ENCODE measurements at places on chromosomes 11 and 22. TPM values are rescaled to one million over a fixed set of nuclear protein-coding genes. Genes with fewer than 3 reads are reported as not detected.
A peak's percentile ranks its signal among the peaks of the same experiment; 100 is the strongest.

The KDM4E gene
- total RNA-seq = not detected

The OR10A2 gene
- not detected for total RNA-seq

The OR8D1 gene
- total RNA-seq = not detected

The TIGD3 gene
- total RNA-seq = 3.2 TPM

The TNNI2 gene
- 8.6 TPM for total RNA-seq

The STK33 gene
- total RNA-seq = 0.51 TPM

The CRYBB2 gene
- total RNA-seq = not detected

The NECTIN1 gene
- total RNA-seq = 60.1 TPM

The SLC22A6 gene
- not detected for total RNA-seq

The GUCY1A2 gene
- not detected for total RNA-seq

The TMEM179B gene
- 68.4 TPM for total RNA-seq

The FAM111B gene
- 55.8 TPM for total RNA-seq

The TMPRSS4 gene
- total RNA-seq = 86.4 TPM

The ANO5 gene
- total RNA-seq = not detected

The TMEM121B gene
- 0.82 TPM for total RNA-seq

The MUC6 gene
- total RNA-seq = not detected

The MMP11 gene
- total RNA-seq = 11.3 TPM

GRCh38 chr11:76654980-76655379 is 15.6 kb downstream of the LRRC32 start:
- DNase-seq = peak; percentile 31

- DNase-seq = no peak
Observed at GRCh38 chr11:128341280-128342248, 245.8 kb downstream of the ETS1 start.

DNA sequence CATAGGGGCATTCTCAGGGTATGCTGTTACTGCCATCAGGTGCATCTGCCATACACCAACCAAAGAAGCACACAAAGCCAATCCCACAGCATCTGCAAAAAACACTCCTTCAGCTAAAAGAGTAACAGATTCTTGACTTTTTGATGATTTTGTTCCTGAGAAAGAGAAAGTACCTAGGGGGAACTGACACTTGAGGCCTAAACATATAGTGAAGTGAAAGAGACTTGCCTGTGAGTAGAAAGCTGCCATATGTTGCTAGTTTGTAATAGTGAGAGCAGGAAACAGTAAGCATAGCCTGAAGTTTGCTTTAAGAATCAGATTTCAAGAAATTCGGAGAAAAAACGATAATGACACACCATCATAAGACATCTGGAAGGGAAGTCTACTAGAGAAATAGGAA is 97.9 kb upstream of the CTSC start:
- DNase-seq = no peak

DNA sequence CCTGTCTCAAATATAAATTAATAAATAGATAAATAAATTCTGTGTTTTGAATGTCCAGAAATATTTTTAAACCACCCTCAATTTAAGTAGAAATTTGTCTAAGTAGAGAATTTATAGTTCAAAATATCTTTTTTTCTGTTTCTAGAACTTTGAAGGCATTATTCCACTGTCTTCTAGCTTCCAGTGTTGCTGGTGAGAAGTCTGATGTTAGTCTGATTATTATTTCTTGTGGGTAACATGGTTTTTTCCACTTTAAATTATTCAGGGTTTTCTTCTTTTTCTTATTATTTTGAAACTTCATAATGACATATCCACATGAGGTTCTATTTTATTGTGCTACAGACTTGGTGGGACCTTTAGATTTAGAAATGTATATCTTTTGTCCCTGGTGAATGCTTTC is 46.4 kb upstream of the HEPHL1 start:
- no peak for DNase-seq

DNA sequence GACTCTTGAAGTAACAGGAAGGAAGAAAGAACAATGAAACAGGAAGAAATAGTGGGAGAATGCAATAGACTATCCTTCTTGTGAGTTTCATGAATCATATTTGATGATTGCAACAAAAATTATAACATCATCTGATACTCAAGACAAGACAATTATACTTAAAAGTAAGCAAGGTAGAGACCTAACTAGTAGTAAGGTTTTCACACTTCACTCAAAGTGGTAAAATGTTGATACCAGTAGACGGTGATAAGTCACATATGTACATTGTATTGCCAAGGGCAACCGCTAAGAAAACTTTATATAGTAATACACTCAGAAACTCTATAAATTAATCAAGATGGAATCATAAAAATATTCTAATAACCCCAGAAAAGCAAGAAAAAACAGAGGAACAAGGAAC is 107.8 kb downstream of the CYP2R1 start:
- DNase-seq = no peak

GRCh38 chr22:46934746-46935491 is 172.5 kb downstream of the TBC1D22A start:
- DNase-seq = peak; percentile 81

DNA sequence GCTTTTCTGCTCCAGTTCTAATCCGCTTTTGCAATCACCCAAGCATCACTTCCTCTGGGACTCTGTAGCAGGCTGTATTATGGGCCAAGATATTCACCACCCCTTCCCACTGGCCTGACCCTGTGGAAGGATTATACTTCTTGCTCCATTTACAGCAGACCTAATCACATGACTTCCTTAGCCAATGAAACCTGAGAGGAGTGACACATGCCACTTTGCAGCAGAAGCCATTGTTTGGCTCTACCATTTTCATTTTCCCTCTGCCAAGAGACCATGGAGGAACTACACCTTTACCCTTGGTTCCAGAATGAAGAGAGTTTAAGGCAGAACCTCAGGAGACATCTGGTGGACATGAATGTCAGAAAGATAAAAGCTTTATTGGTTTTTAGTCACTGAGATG is 134.9 kb upstream of the HSD17B12 start:
- DNase-seq = no peak

- no peak for DNase-seq
Observed at GRCh38 chr11:27025957-27026733, 14.5 kb upstream of the BBOX1 start.

- DNase-seq = no peak
Observed at GRCh38 chr11:104654181-104654813, 244.0 kb downstream of the CASP12 start.

DNA sequence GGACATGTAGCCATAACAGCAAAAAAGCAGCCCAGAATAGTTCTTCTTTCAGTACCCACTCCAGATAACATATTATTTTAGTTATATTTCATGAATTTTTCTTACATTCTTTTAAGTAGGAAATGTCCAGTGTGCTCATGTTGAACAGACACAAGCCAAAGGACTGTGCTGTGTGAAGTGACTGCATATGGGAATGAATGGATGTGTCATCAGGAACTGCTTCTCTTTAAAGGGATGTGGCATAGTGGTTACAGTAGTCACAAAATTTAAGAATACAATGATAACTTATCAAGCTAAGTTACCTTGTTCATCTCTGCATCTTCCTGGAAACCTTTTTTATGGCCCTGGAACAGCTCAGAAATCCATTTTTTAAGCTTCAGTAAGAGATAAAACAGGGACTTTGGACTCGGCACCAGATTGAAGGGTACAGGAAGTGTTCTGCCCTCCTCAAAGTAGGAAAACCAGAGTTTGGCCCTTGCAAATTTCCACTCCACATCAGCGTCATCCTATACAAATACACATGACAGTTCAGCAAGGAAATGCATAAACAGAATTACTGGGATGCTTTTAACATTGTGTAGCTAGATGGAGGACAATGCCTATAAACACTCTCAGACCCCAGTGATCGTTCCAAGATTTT is 112.8 kb downstream of the TRPC6 start:
- DNase-seq = peak; percentile 78

DNA sequence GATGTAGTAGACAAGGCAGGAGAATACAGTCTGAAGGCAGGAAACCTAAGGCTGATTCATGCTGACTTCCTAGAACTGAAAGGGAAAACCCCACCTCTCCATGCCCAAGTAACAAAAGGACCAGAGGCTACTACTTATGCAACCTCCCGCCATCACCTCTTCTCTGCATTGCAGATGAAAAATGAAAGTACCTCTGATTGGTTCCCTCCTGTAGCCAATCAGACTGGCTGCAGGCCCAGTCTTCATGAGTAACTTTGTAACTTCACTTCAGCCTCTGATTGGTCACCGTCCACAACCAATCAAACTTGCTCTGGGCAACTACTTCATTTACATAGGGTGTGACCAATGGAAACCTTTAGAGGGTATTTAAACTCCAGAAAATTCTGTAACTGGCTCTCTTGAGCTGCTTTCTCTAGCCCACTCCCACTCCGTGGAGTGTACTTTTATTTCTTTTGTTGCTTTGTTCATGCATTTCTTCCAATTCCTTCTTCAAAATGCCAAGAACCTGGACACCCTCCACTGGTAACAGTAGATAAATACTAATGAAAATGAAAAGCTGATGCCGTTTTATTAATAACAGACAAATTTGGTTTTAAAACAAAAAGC is 5.2 kb upstream of the MAP6 start:
- DNase-seq = peak; percentile 39

- no peak for DNase-seq
Observed at GRCh38 chr11:35049859-35050531, 89.0 kb upstream of the CD44 start.

DNA sequence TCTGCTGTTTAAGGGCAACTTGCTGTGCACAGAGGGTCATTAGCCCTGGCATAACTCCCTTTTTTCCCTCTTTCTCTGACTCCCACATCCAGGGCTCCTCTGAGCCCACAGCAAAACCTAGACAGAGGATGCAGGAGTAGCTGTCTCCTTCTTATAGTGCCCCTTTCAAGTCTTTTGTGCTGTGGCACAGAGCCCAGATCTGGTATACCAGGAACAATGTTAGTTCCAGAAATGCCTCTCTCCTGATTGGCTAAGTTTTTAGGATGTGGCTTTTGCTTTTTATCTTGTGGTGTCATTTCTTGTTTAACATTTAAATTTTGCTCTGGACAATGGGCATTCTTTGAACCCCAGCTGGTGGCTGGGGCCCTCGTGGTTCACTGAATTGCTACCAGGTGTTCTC is 25.6 kb upstream of the RRM1 start:
- DNase-seq = no peak

- peak; percentile 40 for DNase-seq
Observed at GRCh38 chr11:4054643-4055042, 40.0 kb upstream of the RRM1 start.
